GM12892 (cell line): ENCODE measurements at places on chromosomes 2 and 18.

GRCh38 chr18:49723648-49724180 is 89.6 kb downstream of the ACAA2 start:
- DNase-seq, result no peak

GRCh38 chr2:101330253-101330933 is 21.9 kb upstream of the RNF149 start:
- DNase-seq, result no peak

DNA sequence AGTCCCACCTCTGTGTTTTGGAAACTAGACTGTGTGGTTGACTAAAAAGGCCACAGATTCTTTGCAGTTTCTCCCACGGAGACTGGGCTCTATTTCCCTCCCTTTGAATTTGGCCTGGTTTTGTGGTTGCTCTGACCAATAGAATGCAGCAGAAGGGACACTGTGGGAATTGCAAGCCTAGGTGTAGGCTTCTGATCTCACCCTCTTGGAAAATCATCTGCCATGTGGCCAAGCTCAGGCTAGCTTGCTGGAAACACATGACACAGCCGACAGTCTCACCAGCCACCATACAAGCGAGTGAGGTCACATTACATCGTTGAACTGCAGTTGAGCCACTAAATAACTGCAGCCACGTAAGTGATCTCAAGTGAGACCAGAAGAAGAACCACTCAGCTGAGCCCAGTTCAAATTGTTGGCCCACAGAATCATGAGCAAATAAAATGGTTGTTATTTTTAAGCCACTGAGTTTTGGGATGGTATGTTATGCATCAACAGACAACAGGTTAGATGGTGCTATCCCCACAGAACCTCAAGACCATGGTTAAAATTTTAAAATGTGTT is 319.1 kb upstream of the MEX3C start:
- no peak for DNase-seq

- no peak for DNase-seq
Observed at GRCh38 chr2:210584834-210585233, 28.4 kb downstream of the CPS1 start.

- no peak for DNase-seq
Observed at GRCh38 chr2:234879671-234880455, 72.0 kb upstream of the SH3BP4 start.

GRCh38 chr2:231926180-231926741 is at the start of gene NPPC:
TSS of gene NPPC (minus strand) at chr2:231926396. CDS start at chr2:231926249, 147 bp downstream.
- DNase-seq, result peak; percentile 62
